HCT116 (cell line): ENCODE measurements at places on chromosomes 5 and 9. TPM values are rescaled to one million over a fixed set of nuclear protein-coding genes. Genes with fewer than 3 reads are reported as not detected.

PLAC8L1 gene
- total RNA-seq, result 2.6 TPM

ASS1 gene
- 92.6 TPM for total RNA-seq

MYOT gene
- not detected for total RNA-seq

DBH gene
- not detected for total RNA-seq

CSF1R gene
- total RNA-seq, result 0.17 TPM

ZNF879 gene
- total RNA-seq, result not detected

SPINK7 gene
- not detected for total RNA-seq

SNAPC3 gene
- total RNA-seq, result 26.1 TPM

REEP2 gene
- 4.9 TPM for total RNA-seq

TEX48 gene
- total RNA-seq, result not detected

GLRA1 gene
- not detected for total RNA-seq

TSSK1B gene
- total RNA-seq, result not detected

LHFPL2 gene
- 17.9 TPM for total RNA-seq

OR1L1 gene
- total RNA-seq, result not detected

SLC22A4 gene
- 0.59 TPM for total RNA-seq

SPINK4 gene
- total RNA-seq, result not detected

IL3 gene
- not detected for total RNA-seq

PCDHGC5 gene
- total RNA-seq, result not detected

MEGF10 gene
- 0.02 TPM for total RNA-seq
